ENCODE measurements at places on chromosomes 1 and 21. TPM values are rescaled to one million over a fixed set of nuclear protein-coding genes. Genes with fewer than 3 reads are reported as not detected.

Gene RNU5D-1
- total RNA-seq: not detected

DNA sequence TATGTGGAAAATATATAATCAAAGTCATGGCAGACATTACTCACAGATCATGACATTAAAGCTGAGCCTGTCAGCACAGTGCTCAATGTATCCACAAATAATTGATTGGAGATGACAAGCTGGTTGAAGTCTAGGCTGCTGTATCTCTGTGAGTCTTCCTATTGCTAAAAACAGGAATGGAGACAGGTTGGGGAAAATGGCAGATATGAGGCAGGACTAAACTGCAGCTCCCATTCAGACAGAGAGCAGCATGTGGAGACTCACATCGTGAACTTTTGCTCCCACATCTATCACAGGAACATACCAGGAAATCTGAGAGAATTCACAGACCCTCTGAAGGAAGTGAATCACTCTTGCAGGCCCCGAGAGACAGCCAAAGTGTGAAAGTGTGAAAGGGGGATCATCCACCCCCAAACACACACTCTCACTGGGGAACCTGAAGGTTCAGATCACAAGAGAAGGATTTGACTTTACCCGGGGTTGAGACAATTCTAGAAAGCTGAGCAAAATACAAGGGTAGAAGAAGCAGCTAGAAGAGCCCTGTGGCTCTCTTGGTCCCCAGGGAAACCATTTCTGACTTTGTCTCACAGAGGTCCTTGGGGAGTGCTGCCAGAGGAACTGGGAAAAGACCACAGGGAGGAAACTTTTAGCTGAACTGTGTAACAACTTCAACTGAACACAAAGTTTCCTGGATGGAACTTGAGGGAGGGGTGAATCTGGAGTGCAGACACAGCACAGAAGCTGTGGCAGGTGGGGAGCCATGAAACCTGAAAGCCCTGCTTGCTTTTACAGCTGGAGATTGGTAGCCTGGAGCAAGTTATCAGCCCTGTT, 173.4 kb downstream of the S1PR1 start:
- H3K27me3 ChIP-seq: no peaks in the 10 kb centered on the region
- H3K4me3 ChIP-seq: no peak overlapping the region
- no peak overlapping the region for H3K27ac ChIP-seq
- no peak for DNase-seq
- H3K4me1 ChIP-seq: no peaks in the 10 kb centered on the region

DNA sequence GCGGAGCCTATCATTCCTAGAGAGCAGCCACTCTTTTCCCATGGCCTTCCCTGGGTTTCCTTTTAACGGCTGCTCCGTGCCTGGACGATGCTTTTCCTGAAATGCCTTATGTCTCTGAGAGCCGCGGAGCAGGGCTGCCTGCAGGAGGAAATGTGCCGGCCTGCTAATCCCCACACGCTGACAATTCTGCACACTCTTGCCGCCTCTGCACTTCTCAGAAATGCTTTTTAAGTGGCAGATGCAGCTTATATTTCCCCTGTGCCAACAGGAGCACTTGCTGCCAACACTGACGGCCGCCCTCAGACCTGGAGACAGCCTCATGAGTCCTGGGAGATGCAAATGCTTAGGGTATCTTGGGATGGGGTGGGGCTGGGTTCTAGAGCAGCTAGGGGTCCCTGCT, 253.2 kb downstream of the GRIK3 start:
- no peak overlapping the region for H3K4me3 ChIP-seq
- H3K4me1 ChIP-seq: no peaks in the 10 kb centered on the region
- H3K27me3 ChIP-seq: no peaks in the 10 kb centered on the region
- no peak for DNase-seq

DNA sequence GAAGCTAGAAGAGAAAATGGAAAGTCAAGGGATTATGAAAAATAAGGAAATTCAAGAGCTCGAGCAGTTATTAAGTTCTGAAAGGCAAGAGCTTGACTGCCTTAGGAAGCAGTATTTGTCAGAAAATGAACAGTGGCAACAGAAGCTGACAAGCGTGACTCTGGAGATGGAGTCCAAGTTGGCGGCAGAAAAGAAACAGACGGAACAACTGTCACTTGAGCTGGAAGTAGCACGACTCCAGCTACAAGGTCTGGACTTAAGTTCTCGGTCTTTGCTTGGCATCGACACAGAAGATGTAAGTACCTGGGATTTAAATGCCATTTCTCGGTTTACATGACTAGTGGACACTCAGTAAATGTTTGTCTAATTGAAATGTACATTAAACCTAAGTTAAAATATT, 40.0 kb downstream of the CENPF start:
- no peak for DNase-seq
- H3K36me3 ChIP-seq: peaks cover 41% of the 10 kb centered on the region
- H3K27ac ChIP-seq: no peak overlapping the region
- H3K4me1 ChIP-seq: no peaks in the 10 kb centered on the region

DNA sequence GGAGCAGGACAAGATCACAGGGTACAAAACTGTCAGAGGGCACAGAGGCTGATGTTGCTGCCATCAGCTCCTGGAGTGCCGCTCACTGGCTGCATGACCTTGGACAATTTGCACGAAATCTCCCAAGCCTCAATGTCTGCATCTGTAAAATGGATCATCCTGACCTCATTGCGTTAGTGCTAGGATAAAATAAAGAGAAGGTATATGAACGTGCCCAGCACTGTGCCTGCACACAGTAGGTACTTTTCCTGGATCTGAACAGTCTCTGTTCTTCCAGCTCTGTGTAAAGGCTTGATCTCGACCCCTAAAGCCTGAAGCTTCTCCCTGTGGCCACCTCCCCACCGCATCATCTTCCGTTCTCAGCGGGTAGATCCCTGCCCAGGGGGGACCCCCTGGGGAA, 12.9 kb downstream of the TNFRSF1B start:
- H3K27ac ChIP-seq: no peak overlapping the region
- no peak for DNase-seq
- H3K4me3 ChIP-seq: no peak overlapping the region

DNA sequence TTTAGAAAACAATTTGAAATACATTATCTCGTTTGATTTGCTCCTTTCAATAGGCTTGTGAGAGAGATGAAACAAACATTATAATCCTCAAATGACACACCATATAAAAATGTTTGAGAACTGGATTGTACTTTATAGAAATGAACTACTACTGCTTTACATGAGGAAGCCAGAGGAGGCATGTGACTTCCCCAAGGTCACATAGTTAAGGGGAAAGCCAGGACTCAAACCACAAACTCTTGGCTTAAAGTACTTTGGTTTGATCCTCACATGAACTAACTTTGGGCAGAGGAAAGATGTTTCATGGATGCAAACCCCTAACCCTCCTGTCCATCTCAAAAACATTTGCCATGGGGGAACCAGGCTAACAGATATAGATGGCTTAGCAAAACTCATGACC, 4.7 kb downstream of the ARHGEF11 start:
- H3K4me1 ChIP-seq: peaks cover 6% of the 10 kb centered on the region
- peaks cover 3% of the 10 kb centered on the region for H3K36me3 ChIP-seq
- DNase-seq: no peak
- no peak overlapping the region for H3K4me3 ChIP-seq
- no peaks in the 10 kb centered on the region for H3K27me3 ChIP-seq

GRCh38 chr1:210900820-210901219, 233.1 kb downstream of the KCNH1 start:
- no peaks in the 10 kb centered on the region for H3K36me3 ChIP-seq
- no peak overlapping the region for H3K4me3 ChIP-seq
- H3K27me3 ChIP-seq: no peaks in the 10 kb centered on the region
- DNase-seq: no peak
- no peaks in the 10 kb centered on the region for H3K4me1 ChIP-seq

Gene SHISAL2A
- total RNA-seq: 0.44 TPM

DNA sequence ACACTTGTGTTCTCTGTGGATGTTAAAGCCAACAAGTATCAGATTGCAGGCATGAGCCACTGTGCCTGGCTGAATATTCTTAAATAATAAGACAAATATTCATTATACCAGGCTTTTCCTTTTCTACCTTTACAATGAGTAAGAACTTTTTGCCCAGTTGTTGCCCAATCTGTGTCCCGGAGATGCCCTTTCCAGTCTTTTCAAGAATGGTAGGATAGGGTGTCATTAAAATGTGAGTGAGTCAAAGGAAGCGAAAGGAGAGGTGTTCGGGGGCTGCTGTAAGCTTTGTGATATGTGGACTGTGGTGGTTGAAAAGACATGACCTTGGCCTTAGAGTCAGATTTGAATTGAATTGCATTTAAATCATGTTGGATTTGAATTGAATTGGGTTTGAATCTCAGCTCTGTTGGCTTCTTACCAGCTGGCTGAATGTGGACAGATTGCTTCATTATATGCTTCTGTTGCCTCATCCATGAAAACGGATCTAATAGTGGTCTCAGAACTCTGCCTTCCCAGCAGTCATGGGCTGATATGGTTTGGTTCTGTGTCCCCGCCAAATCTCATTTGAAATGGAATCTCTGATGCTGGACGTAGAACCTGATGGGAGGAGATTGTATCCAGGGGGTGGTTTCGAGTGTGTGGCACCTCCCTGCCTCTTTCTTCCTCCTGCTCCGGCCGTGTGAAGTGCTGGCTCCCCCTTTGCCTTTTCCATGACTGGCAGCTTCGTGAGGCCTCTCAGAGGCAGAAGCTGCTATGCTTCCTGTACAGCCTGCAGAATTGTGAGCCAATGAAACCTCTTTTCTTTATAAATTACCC, 22.7 kb upstream of the AADACL3 start:
- H3K36me3 ChIP-seq: no peaks in the 10 kb centered on the region
- DNase-seq: no peak
- no peaks in the 10 kb centered on the region for H3K4me1 ChIP-seq
- no peak overlapping the region for H3K27ac ChIP-seq
- no peak overlapping the region for H3K4me3 ChIP-seq
- no peaks in the 10 kb centered on the region for H3K27me3 ChIP-seq

- no peak overlapping the region for H3K4me3 ChIP-seq
- H3K27ac ChIP-seq: no peak overlapping the region
- no peaks in the 10 kb centered on the region for H3K4me1 ChIP-seq
These were observed 28.9 kb upstream of the CD101 start for GRCh38 chr1:116972674-116973030.
